ENCODE measurements at places on chromosomes 5 and 9.

- no peak for DNase-seq
Measured at GRCh38 chr5:91307048-91307447, 76.1 kb downstream of the ARRDC3 start.

DNA sequence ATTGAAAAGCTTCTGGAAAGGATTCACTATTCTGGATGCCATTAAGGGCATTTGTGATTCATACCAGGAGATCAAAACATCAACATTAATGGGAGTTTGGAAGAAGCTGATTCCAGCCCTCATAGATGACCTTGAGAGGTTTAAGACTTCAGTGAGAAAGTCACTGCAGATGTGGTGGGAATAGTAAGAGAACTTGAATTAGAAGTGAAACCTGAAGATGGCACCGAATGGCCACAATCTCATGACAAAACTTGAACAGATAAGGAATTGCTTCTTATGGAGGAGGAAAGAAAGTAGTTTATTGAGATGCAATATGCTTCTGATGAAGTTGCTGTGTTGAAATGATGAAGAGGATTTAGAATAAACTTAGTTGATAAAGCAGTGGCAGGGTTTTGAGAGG lies 254.6 kb upstream of the SLC24A2 start:
- DNase-seq: no peak

DNA sequence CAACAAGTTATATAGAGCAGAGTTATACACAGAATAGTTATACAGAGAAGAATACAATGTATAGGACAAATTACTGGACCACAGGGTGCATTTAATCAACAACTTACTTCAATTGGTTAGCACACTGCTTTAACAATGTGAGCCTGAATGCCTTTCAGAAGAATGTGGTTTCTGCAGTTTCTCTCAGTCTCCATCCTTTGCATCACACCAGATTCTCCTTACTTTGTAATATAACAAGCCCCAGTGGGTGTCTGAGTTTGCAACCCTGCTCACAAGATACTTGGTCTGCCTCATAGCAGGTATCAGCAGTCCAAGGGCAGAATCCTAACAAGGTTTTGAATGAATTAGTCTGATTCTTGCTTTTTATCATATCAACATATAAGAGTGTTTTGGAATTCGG lies 114.6 kb downstream of the GABRB2 start:
- DNase-seq: no peak

DNA sequence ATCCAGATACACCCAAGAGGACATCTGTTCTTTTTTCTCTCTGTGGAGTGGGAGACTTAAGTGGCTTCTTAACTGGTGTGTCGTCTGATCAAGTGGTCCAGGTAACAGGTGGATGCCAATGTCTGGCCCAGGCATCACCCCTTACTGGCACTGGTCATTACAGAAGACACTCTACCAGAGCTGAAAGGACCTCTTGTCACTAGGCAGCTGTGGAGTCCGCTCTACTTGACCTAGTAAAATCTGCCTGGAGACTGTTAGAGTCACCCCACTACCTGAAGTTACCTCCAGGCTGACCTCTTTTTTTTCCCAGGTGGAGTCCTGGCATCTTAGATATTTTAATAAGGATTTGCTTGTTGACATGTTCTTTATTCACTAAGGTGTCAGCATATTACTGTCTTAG lies 22.5 kb downstream of the FXN start:
- no peak for DNase-seq

DNA sequence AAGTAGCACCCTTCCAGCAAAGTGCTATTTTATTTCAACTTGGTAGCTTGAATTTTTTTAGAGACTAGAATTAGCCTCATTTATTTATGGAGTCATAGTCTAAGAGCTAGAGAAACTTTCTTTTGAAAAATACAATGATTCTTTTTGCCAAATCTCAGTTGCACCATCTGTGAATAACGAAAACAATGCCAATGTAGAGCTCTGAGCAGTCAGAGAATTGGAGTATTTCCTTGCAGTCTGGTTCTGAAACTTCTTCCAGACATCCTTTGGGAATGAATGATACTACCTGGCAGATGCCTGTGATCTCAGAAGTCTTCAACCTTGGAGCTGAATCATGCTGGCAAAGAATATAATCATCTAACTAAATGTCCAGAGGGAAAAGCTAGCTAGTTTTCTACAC lies 511.5 kb upstream of the CYLC2 start:
- DNase-seq: no peak

DNA sequence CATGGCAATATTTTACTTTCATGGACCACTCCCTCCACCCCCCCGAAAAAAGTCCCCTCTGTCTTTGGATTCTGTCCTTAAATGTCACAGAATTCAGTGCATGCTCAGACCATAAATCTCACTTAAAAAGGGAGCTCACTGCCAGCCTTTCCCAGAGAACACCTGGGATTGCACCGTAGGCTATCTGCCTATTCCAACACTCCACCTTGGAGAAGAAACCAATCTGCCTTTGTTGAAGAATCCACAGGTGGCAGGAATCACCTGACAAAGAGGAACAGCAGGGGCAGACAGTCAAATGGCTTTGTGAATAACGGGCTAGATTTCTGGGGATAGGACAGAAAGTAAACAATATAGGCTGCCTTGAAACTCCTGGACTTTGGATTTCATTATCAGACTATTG lies 306.7 kb upstream of the BRINP1 start:
- DNase-seq: no peak

DNA sequence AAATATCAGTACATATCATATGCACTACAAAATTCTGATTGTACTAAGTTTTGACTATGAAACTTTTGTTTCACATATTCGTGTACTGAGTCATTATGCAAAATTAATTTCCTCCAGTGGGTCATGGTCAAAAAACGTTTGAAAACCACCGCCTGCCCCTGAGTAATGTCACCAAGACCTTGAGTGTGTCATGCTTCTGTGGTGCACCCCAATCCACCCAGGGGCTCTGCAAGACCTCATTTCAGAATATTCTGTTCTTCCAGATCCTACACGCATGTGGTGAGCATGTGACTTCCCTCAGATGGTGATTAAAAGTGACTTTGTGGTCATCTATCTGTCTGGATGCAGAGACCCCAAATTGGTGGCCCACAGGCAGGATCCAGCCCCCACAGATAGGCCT lies 31.0 kb downstream of the ABLIM3 start:
- no peak for DNase-seq

DNA sequence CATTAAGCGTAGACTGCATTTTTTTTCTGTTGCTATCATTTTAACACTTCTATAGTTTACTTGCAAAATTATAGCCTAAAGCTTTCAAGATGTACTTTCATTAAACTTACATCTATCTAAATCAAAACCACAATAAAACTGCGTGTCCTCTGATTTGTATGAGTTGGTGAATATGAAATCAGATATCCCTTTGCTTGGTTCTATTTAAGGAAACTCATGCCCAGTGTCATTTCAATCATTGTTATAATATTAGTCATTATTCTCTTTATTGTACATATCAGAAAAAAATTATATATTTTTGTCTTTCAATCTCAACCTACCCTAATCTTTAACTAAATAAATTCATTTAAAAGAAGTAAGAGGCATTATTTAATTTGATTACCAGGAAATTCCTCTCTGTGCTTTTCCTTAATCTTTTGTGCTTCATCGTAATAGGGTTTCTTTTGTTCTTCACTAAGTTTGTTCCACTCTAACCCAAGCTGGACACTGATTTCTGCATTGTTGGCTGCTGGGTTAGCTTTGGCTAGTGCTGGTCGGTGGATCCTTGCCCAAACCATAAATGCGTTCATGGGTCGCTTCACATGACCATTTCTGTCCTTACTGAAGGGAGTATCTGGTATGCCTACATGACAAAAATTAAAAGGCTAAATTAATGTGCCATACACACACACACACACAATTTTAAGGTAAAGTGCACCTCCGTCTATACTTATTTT lies 3.8 kb downstream of the SOX30 start:
- DNase-seq: no peak

- DNase-seq: no peak
Measured at GRCh38 chr9:38359689-38360385, 32.7 kb upstream of the ALDH1B1 start.

DNA sequence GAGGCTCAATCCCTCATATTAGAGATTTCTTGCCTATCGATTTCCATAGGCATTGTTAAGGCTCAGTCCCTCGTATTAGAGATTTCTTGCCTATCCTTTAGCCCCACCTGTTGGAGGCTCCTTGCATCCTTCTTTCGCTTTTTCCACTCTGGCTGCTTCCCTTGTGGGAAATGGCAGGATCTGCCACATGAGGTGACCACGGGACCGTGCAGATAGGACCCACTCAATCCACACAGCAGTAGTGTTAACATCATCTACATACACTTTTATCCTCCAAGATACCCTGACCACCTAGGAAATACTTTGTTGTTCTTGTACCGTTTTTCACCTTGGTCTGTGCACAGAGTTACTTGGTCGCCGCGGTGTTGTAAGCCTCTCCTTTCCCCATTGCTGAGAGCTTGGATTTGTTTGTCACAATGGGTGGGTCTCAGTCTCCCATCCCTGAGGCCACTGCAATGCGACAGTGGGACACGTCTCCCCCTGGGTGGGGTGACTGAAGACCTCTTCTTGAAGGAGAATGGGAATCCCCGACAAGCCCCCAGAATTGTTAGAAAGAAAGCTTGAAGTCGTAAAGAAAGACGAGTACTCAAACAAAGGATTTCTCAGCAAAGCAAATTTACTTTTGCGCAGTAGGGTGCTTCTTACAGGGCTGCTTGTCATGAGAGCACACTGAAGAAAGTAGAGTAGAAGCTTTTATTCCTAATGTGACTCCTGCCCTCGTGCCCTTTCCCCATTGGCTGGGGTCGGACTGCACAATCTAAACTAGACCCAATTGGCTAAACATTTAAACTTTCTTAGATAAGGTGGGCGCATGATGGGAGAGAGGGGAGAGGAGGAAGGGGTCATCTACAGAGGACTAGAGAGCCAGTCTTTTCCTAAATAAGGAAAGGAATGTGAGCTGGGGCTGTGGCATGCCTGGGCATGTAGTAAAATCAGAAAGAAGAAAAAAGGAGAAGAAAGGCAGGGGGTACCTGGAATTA lies 19.8 kb downstream of the IFT74 start:
- DNase-seq: no peak

- no peak for DNase-seq
Measured at GRCh38 chr9:136584401-136584932, 38.6 kb upstream of the NOTCH1 start.

GRCh38 chr9:69322256-69322655 lies 2.8 kb upstream of the ENTREP1 start:
- no peak for DNase-seq

GRCh38 chr9:116483622-116484491 lies 203.2 kb upstream of the TRIM32 start:
- DNase-seq: no peak

DNA sequence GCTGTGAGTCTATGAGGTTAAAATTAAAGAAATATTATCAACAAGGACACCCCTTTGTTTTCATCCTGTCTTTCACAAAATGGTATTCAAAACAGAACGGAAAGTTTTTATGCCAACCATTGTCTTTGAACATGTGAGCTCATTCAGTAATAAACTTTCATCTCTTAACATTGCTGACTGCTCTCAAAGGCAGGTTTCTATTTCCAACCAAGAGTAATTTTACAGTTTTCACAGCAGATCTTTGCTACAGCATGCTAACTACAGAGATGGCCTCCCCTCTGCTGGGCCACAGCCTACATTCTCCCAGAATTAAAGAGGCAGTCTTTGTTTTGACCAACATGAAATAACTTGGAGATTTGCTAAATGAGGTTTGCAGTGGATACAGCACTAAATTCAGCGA lies 101.5 kb downstream of the DMRT2 start:
- DNase-seq: no peak

- no peak for DNase-seq
Measured at GRCh38 chr5:163458778-163459385, 1.0 kb downstream of the NUDCD2 start.

DNA sequence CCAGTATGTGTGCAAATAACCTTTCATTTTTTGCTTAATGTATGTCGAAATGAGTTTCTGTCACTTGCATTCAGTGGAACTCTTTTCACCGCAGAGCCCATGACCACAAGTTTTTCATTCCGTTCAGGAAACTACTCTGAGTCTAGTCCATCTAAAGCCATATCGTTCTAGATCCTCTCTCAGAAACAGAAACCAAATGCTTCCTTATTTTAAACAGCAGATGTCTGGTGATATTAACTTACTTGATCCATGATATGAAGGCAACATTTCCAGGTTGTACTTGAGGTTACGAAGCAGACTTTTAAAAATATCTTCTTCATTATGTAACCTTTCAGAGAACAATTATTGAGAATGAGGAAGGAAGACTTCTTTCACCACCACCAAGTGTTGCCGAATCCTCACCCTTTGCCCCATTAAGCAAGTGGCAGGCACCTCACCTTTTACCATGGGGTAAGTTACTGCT lies 72.4 kb upstream of the GNAQ start:
- DNase-seq: no peak

GRCh38 chr9:136191099-136191959 lies 13.6 kb downstream of the LHX3 start:
- DNase-seq: no peak

DNA sequence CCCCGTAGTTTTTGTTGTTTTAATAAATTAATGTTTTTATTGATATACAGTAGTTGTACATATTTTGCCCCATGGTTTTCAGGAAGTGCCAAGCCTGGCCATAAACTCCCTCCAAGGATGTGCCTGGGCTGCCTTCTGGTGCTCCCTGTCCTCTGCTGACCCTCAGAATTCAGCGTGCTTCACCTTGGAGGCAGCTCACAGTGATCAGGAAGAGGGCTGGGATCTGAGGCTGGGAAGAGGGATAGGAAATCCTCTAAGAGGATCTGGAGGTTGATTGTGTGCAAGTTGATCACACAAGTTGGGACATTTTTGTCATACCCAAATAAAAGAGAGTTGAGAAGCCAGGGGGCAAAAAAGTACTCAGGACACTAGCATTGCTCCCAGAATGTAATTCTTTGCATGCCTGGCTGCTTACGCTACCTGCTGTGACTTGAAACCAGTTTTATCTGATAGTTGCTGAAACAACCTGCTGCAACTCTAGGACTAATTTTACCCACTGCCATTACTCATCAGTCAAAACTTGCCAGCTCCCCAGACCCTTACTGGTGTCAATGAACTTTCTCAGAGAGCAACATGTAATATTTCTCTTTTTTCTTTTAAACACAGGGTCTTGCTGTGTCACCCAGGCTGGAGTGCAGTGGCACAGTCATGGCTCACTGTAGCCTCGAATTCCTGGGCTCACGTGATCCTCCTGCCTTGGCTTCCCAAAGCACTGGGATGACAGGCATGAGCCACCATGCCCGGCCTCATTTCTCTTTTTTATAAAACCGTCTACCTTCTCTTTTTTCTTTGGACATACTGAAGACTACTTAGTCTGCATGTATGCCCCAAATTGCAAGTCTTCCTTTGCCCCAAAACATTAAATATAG lies 29.0 kb downstream of the PDE6A start:
- no peak for DNase-seq

Data from activated naive CD4-positive, alpha-beta T cell (primary cell).